ENCODE measurements at places on chromosomes 4 and X.

DNA sequence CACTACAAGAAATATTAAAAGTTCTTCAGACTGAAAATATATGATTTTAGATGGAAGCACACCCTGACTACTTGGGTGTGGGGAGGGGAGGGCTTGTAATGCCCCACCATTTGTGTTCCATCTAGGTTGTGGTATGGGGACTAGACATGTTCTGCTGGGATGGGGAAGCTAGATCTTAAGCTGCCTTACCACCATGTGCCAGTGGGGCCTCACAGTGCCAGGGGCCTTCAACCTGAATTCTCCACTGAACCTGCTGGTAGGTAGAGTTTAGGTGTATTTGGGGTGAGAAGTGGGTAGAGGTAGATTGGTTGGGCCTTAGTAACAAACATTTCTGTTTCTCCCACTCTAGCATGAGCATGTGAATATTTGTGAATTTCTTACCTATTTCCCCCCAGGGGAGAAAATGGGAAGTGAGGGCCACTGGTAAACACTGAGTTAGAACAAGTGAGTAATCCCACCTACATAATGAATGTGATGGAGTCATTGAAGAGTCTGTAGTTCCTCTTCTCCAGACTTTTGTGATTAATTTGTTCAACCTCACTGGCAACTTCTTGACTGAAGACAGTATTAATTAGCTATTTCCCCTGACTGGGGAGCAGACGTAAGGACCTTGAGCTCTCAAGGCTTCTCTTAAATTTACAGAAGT is 44.0 kb downstream of the BRCC3 start:
- no peak for DNase-seq

- no peak for DNase-seq
Measured at GRCh38 chrX:455199-455598, 68.5 kb upstream of the PPP2R3B start.

DNA sequence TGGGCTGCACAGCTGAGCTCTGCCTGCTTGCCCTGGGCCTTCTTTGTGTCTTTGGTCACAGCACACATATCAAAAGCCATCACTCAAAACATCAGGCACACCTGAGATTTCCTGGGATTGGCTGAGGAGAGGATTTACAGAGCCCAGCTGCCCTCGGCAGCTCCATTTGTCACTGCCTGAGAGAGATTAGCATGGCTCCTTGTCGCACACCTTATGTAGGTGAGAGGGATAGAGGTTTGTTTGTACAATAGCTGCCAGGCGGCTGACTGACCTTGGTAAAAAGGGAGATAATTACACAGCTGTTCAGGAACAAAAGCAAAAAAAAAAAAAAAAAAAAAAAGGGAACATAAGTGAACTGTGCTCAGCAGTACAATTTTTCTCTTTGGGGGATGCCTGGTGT is 63.2 kb downstream of the MGST2 start:
- DNase-seq, result no peak

- no peak for DNase-seq
Measured at GRCh38 chr4:42633605-42634388, 23.1 kb downstream of the ATP8A1 start.

DNA sequence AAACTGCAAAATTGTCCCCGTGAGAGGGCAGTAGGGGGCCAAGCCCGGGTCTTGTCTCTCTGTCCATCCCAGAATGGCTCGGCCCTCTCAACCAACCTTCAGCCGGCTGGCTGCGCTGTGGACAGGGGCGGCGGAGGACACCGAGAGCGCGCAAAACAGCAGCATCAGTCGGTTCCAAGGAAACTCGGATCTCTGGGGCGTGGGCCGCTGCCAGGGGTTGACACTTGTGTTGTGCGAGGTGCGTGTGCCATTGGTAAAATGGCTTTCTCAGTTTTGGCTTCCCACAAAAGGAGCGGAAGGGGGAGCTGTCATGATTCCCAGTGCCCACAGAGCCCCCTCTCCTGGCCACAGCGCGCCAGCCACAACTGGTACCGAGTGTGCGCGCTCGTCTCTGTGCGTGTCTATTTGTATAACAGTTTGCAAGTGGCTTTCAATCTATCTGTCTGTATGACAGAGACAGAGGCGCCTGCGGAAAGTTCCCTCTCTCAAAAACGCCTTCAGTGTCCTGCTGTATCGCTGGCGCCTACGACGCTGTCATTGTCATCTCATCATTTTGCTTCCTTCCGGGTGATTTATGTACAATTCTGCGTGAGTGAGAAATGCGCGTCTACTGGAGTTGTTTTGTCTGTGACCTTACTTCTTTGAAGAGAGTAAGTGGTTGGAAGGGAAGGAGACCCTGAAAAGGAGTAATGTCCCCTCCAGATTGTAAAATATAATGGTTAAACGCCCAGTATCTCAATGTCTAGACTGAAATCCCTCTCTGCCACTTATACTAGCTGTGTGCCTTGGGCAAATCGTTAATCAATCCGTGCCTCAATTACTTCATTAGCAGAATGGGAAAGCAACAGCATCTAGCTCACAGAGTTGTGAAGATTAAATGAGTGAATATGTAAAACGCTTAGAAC is 1.8 kb downstream of the DKK2 start:
- peak; percentile 32 for DNase-seq

DNA sequence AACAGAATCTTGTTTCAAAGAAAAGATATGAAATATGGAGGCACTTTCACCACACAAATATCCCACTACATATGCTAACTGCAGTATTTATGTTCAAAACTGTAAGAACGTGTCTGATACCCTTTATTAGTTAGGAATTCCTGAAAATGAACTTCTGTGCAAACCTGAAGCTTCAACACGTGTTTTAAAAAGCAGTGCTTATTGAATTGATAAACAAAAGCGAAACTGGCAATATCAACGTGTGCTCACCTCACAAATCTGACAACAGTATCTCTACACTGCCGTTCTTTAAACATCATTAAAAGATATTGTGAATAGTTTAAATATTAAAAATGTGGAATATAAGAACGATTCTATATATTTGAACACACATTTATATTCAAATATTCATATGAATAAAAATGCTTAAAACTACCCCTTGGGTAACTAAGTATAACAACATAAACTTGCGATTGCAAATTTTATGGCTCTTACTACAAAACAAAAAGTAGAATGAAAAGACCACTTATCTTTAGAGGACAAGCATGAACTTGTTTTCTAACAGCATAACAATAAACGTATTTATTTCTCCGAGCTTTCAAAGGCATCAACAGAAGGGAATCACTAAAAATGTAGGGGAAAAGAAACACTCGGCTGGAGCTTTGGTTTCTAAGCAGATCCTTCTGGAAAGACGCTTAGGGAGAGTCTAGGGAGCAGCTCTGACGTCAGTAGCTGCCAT is at the start of gene LRP2BP:
TSS of gene LRP2BP (minus strand) at position 687 of the 718 bp plus-strand sequence. CDS start 17,738 bp downstream, outside the sequence.
- peak; percentile 92 for DNase-seq

DNA sequence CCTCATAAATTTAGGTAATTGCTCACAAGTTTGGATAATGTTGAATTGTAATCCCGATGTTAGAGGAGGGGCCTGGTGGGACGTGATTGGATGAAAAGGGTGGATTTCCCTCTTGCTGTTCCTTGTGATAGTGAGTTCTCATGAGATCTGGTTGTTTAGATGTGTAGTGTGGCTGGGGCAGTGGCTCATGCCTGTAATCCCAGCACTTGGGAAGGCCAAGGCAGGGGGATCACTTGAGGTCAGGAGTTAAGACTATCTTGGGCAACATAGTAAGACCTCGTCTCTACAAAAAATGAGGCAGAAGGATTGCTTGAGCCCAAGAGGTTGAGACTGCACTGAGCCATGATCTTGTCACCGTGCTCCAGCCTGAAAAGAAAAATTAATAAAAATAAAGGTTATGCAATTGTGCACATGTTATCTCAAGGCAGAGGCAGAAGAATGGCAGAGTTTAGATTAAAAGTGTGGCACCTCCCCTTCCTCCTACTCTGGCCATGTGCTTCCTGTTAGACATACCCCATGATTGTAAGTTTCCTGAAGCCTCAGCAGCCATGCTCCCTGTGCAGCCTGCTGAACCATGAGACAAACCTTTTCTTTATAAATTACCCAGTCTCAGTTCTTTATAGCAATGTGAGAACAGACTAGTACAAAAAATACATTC is 36.5 kb downstream of the ERVMER34-1 start:
- DNase-seq, result no peak

DNA sequence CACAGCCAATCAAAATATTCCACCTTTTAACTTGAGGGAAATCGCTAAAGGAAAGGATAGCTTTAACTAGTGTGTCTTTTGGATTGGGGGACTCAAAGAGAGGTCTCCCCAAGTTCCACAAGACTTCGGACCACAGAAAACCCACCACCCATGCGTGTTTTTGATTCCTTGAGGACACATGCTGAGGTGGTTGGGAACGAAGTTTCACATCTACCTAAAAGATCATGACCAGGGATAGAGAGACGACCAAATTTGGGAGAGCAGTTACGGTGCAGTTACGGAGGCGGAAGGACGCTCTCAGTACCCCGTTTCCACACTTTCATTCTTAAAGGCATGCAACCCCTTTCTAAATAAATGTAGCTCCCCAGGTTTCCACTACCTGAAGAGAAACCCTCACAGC is 1.1 kb downstream of the PCYT1B start:
- peak; percentile 1 for DNase-seq

DNA sequence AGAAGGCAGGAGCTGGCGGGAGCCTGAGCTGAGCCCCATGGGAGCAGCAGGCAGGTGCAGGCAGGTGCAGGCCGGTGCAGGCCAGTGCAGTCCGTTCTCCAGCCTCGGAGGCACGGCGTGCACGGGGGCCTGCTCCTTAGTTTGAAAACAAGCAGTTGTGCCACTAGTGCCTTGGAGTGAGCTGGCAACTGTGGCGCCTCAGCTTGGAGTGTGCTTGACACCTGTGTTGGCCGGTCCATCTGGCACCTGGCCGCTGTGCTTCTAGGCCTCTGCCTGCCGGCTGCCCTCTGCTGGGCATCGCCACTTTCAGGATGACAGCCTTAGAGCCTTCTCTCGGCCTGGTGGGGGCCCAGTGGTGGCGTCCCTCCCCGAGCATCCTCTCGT is 47.9 kb downstream of the RGS12 start:
- DNase-seq, result peak; percentile 93

DNA sequence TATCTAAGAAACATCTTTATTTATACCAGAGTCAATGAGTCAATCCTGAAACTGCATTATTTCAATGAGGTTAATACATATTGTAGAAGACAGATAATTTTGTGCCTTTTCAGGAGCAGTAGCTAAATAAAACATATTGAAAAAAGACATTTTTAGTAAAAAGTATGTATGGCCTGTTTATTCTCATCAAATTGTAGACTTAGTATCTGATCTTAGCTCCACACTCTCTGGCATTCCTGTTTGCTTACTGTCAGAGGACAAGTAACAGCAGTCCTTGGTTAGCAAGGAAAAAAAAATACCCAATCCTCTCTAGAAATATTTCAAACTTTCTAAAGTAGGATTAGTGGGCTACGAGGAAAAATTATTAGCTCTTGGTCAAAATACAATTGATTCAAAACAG is 50.5 kb upstream of the GUCY1A1 start:
- DNase-seq, result no peak

DNA sequence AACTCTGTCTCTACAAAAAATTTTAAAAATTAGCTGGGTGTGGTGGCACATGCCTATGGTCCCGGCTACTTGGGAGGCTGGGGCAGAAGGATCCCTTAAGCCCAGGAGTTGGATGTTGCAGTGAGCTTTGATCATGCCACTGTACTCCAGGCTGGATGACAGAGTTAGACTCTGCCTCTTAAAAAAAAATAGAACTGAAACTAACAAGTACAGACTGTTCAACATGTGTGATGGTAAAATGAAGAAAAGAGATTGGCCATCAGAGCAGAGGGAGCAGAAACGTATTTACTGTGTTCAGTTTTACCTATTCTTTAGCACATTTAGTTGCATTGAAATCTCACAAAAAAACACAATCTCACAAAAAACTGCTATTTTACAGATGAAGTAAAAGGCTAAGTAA is 77.9 kb upstream of the NAP1L5 start:
- DNase-seq, result no peak

- no peak for DNase-seq
Measured at GRCh38 chr4:182231496-182231895, 11.7 kb upstream of the TENM3 start.

DNA sequence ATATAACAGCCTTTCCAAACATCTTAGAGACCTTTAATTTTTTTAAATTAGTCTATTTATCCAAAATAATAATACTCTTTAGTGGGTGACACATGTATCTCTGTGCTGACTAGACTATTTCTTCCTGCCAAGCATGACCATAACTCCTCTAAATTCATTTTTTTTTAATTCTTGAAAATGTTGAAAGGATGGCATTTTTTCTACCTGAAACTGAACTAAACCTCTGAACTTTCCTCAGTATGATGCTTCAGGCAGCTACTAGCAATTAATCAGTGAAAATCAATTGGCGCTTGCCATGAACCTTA is 42.4 kb upstream of the PDLIM5 start:
- no peak for DNase-seq

- DNase-seq, result peak; percentile 41
Measured at GRCh38 chr4:25861280-25861950, 1.4 kb downstream of the SEL1L3 start.

DNA sequence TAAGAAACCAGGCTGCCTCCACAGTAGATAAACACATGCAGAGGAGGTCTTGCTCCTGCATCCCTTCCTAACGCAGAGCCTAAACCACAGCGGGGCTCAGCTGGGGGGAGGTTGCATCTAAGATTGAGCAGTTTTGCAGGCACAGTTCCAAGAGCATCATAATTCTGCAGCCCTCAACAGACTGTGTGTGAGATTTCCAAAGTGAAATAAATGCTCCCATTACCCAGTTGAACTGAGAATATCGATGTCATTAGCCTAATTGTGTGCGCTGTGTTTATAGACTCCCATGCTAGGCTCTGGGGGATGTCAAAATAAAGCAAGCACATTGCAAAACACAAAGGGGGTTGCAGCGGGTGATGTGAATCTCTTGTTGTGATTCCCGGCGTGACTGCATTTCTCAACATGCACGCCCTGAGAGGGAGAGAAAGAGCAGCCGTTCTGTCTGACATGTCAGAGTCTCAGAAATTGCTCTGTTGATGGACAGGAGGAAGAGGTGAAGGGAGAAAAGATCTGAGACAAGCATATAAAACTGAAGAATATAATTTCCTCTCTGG is 150.0 kb upstream of the PSAPL1 start:
- DNase-seq, result no peak

DNA sequence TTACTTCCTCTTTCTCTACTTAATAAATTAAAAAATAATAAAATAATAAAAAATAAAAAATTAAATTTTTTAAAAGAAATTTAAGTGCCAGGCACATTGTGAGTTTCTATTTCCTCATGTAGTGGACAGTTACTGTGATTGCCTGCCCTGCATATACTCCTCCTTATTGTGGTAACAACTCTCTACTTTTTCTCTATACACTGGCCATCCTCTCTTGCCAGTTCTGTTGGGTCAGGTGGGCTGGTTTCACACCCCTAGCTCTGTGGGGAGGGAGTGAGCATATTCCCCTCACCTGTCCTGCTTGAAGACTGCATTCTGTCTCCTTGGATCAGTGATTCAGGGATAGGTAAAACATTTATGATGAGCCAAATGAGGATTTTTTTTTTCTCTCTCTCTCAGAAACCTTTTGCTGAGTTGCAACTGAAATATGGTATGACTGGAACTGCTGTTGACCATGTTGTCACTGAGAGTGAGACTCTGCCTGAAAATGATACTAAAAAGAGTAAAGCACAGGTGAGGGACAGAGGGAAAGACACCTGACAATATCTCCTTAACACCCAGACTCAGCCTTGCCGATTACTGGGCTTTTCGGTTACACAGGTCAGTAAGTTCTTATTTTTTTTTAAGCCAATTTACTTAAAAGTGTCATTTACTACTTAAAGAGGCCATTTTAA is 37.2 kb downstream of the CXXC4 start:
- no peak for DNase-seq
